ENCODE measurements at places on chromosomes 12 and 14.

GRCh38 chr12:76085520-76085868, 1.0 kb upstream of the NAP1L1 start:
- DNase-seq = no peak

DNA sequence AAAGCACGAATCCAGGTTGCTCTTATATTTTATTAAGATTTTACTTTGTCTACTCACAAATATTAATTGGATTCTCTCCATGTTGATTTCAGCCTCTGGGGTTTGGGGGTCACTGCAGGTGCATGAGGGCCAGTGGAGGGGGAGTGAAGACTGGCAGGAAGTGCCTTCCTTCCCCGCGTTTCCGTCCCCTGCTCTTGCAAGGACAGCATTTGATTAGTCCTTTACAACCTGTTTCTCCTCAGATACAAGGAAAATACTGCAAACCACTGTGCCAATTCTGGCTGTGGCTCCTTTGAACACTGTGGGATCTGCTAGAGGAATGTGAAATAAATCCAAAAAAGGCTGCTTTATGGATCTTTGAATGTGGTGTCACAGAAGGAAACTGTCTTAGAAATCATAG, 291.8 kb downstream of the ETNK1 start:
- DNase-seq = no peak

- DNase-seq = peak; percentile 49
Measured at GRCh38 chr12:116236148-116236731, 41.3 kb downstream of the MED13L start.

GRCh38 chr12:109448272-109448671, 28.8 kb downstream of the KCTD10 start:
- no peak for DNase-seq

- no peak for DNase-seq
Measured at GRCh38 chr12:45010059-45010458, 40.8 kb downstream of the DBX2 start.

DNA sequence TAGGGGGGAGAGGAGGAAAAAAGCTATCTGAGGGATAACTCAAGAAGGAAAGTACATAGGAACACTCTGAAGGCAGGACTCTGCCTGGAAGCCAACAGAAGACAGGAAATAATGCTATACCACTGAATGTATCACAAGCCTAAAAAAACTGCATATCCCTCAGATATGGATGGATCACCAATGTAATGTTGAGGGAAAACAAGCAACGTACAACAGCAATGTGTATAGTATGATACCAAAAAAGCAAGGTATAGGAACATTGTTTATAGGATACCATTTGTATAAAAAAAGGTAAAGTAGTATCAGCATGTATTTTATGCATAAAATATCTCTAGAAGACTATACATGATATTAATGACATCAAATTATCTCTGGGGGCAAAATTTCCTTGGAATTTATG, 3.4 kb downstream of the GLS2 start:
- DNase-seq = no peak

- no peak for DNase-seq
Measured at GRCh38 chr12:92206596-92206995, 61.0 kb upstream of the BTG1 start.

GRCh38 chr12:70982286-70982685, 61.7 kb upstream of the PTPRR start:
- no peak for DNase-seq

DNA sequence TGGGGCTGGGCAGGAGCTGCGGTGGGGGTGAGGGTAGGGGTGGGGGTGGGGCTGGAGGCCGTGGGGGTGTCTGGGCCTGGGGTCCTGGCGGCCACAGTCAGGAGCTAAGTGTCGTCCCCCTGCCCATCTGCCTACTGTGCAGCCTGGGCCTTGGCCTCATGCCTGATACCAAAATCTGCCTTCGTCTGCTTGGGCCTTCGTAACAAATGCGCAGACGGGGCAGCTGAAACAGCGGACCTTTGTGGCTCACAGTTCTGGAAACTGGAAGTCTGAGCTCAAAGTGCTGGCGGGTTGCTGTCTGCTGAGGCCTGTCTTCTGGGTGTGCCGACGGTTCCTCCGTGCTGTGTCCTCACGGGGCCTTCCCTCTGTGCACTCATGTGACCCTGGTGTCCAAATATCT, 61.7 kb downstream of the KIF26A start:
- DNase-seq = no peak

DNA sequence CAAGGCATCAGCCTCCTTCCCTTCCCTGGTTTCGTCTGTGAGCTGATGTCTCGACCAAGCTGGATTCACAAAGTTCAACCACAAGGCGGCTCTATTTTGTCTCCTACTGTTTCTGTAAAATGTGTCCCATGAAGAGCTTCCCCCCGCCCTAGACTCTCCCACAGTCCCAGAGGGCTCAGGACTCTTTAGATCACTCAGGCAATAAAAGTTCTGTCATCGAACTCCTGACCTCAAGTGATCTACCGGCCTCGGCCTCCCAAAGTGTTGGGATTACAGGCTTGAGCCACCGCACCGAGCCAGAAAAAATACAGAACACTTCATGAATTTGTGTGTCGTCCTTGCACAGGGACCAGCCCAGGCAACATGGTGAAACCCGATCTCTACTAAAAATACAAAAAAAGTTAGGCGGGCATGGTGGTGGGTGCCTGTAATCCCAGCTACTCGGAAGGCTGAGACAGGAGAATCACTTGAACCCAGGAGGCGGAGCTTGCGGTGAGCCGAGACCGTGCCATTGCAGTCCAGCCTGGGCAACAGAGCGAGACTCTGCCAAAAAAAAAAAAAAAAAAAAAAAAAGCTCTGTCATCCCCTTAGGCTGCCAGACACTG, 149.4 kb downstream of the BCL11B start:
- DNase-seq = no peak

GRCh38 chr12:27555361-27555760, 31.4 kb downstream of the PPFIBP1 start:
- no peak for DNase-seq

- peak; percentile 74 for DNase-seq
Measured at GRCh38 chr12:124387528-124387911, 92.6 kb downstream of the RFLNA start.

- no peak for DNase-seq
Measured at GRCh38 chr12:9634177-9634803, 26.6 kb upstream of the KLRB1 start.

DNA sequence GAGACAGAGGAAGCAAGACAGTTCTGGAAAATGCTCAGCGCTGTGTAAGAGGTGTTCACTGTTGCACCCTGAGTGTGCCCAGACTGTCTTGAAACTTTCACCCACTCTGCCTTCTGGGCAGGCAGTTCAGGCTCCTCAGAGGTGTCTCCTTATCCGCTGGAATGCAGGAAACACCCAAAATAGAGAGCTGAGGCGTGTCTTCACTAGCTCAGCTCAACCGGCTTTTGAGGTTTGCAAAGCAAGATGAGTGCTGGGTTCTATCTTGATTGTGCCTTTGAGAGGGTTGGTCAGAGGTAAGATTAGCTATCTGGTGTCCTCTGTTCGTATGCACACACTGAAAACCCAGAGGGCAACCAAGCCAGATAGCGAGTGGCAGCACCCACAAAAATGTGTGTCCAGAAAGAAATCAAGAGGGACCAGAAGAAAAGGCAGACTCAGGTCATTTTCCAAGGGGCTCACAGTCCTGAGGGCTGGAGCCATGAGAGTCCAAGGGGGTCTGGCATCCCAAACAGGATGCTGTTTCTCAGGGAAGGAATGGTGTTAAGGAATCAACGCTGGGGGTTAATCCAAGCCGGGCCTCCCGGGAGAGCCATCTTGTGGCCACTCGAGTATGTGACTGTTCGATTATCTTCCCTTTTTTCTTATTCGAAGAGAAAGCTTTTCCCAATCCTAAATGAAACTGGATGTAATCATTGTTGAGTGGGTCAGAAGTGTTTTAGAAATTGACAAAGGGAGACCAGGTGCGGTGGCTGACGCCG, 47.1 kb downstream of the TBX3 start:
- no peak for DNase-seq

DNA sequence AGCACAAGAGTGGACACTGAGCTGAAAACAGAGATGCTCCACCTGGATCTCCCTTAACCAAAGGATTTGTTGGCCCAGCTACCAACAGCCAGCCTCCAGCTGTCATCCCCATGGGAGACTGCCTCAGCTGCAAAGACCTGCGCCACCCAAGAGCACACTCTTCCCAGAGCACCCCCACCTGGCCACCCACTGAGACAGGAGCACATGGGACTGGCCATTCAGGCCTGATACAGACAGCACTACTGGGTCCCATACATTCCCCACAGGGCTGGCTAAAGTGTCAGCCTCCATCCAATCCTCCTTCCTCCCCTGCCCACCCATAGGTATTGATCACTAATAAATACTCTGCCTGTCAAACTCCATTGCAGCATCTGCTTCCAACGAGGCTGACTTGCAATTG, 241.5 kb downstream of the BCL11B start:
- DNase-seq = no peak

GRCh38 chr12:2583642-2584401, 210.9 kb upstream of the FKBP4 start:
- DNase-seq = no peak

DNA sequence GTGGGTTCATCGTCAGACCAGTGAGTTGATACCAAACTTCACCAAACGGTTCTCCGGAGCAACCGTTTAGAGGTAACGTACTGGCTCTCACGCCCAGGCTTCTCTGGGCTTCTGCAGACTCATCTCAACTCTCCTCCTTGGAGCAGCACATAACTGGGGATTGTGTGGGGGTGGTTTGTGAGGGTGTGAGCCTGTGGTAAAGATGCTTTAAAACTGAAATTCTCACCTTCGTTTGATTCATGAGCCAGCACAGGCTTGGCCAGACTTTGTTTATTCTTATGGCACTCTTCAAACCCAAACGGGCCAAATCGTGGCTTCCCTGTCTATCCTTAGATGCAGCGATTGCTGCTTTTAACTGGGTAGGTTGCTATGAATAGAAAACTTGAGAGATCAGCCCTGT, 121.3 kb downstream of the SAMD4A start:
- no peak for DNase-seq

DNA sequence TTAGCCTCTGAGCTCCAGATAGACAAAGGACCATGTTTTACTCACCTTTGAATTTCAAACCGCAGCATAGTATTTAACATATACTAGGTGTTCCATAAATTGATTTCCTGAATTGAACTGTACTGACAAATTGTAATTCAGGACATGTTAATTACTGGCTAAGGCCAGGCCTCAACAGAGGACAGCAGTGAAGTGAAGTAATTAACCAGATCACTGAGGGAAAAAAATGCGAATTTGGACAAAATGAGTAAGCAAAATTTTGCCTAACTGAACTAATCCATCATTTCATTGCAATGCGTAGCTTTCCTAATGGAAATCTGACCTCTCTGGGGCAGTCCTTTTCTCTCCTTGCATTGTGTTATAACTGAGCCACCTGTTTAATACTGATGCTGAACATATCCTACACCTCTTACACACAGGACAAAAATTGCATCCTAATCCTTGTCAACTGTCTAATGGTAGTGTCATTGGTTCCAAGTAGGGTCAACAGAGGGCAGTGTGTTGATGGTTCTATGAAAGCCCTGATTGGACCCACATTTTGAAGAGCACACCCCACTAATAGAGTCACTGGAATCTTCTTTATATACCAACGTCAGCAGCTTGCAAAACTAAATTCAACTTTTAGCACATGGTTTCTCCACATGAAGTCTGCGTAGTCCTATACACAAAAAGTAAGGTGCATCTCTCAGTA, 148.4 kb downstream of the SLC25A21 start:
- no peak for DNase-seq

DNA sequence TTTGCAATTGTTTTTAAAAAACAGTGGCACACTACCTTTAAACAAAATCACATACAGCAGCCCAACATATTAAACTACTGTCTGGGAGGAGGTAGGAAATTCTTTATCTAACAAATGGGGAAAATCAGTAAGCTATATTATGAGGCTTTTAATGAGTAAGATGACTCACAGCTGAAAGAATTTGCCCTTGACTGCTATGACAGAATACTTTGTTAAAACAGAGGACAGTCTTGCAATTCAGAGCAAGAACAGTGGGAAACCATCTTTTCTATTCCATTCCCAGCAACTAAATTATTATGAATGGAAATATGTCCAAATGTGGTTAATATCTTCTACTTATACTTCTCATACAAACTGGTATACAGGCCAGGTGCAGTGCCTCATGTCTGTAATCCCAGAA, 49.2 kb upstream of the SGPP1 start:
- no peak for DNase-seq

GRCh38 chr12:51265024-51265423, 5.2 kb downstream of the SMAGP start:
- no peak for DNase-seq

DNA sequence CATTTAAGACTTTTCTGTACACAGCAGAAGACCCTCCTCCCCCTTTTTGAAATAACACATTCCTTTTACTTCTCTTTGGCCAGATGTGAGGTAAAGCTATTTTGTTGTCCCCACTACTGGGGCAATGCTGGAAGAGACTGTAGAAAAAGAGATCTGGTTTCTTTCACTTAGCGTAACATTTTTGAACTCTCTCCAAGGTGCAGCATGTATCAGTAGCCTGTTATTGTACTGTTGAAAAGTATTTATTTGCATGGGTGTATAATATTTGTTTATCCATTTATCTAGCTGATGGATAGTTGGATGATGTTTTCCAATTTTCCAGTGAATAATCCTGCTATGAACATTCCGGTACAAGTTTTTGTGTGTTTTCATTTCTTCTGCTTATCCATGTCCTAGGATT, 335.2 kb downstream of the SOX5 start:
- no peak for DNase-seq

GRCh38 chr14:74863274-74863673, 12.7 kb downstream of the PROX2 start:
- DNase-seq = no peak

- no peak for DNase-seq
Measured at GRCh38 chr12:76186131-76186906, 101.8 kb upstream of the NAP1L1 start.

DNA sequence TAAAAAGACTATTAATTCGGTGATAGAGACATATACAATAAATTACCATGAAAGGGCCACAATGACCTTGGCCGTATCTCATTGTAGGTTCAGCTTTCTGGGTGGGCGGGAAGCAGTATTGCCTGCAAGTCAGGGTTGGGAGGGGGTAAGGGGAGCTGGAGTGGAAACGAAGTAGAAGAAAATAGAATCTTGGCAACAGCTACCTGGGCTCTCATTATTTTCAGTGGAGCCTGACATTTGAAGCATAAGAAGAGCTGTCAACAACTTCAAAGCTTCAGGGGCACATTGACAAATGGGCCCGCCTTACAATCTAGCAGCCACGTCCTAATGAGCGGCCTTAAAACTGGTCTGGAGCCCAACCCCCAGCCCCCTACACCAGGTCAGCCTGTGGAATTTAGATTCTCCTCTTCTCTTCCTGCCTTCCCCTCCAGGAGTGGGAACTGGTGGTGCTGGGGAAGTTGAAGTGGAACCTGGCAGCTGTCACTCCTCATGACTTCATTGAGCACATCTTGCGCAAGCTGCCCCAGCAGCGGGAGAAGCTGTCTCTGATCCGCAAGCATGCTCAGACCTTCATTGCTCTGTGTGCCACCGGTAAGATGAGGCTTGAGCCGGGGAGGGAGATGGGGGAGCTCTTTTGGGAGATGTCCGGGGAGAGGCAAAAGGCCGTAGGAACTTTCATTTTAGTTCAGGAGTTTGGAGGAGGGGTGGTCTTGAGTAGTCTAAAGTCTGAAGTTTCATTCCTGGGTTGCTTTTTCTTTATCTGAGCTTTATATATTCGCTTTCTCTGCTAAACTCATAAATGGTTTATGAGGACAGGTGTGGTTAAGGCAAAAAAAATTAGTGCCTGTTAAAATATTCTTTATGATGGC, 5.0 kb downstream of the CCND2 start:
- no peak for DNase-seq

GRCh38 chr12:121989276-121990113, 32.2 kb upstream of the BCL7A start:
- no peak for DNase-seq

Measured in femur (tissue), 1 donor.